ENCODE measurements at places on chromosomes 4 and X. TPM values are rescaled to one million over a fixed set of nuclear protein-coding genes. Genes with fewer than 3 reads are reported as not detected.

DNA sequence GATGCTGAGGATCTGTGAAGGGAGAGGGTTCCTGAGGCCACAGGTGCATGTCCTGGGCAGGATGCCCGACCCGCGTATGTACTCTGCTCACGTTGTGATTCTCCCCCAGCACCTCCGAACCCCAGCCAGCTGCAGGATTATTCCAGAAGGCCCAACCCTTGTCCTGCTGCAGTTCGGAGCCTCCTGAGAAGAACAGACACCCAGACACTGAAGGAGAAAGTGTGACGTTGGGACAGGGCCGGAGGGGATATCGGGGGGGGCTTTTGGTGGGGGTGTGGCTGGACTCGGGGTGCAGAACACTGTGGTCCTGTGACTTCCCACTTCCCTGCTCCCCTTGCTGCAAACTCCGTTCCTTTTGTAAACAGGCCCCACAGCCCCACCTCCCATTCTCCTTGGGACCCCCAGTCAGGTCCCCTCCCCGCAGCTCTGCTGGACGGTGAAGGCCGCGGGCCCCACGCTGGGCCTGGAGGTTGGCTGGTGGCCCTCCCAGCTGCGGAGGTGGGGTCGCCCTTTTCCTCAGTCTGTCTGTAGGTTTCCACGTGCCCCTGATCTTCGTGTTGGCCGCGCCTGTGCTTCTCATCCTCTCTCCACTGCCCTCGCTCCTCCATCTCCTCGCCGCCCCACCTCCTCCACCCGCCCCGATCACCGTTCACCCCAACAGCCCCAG, 83.0 kb upstream of the ADRA2C start:
- H3K27ac ChIP-seq, result no peak overlapping the region
- H3K4me3 ChIP-seq, result no peak overlapping the region
- no peaks in the 10 kb centered on the region for H3K4me1 ChIP-seq
- H3K36me3 ChIP-seq, result no peaks in the 10 kb centered on the region

DNA sequence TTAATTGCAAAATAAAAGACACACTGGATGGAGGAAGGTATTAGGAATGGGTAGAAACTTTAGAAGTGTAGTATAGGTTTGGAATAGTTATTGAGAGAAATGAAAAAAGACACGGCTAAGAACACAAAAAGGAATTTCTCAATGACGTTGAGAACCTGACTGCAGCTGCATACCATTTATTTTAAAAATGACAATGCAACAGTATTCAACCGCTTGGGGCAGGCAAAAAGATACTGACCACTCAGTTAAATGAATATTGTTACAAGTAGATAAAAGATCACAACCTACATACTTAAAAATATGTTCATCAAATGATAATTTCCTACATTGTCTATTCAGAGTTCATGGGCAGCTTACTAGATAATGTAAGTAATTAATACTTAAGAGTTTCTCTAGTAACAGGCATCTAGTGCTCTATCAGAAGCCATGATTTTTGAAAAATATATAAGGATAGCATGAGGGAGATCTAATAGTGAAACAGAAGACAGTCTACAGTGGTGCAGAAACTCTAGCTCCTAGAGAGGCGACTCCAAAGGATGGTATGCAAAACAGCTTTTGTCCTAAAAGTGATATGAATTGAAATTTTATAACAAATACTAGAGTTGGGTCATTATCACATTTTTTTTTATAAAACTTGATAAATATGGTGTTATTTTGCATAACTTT, 216.2 kb upstream of the VEGFC start:
- H3K4me1 ChIP-seq, result peaks cover 48% of the 10 kb centered on the region
- DNase-seq, result no peak
- peak overlapping the region; percentile 99 for H3K27ac ChIP-seq
- peak overlapping the region; percentile 12 for H3K4me3 ChIP-seq
- H3K27me3 ChIP-seq, result no peaks in the 10 kb centered on the region

DNA sequence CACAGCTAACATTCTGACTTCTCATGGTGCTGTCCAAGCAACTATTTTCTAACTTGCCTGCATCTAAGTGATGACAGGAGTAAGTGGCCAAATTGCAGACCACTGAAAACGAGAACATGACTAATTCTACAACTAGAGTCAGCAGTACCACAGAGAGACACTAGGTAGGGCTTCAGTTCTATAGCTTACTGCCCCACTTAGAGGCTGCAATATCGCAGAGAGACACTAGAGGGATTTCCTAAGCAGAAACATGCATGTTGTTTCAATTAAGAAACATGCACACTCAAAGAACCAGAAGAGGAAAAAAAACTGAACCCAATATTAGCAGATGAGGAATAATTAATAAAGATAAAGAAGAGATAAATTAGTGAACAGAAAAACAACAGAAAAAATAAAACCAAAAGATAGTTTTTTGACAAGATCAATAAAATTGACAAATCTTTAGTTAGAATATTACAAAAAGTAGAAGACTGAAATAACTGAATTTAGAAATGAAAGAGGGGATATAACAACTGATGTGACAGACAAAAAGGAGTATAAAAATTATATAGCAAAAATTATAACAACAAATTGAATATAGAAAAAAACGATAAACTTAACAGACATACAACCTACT, 100.8 kb downstream of the SPIN4 start:
- H3K27ac ChIP-seq, result no peak overlapping the region
- H3K36me3 ChIP-seq, result no peaks in the 10 kb centered on the region
- H3K4me1 ChIP-seq, result no peaks in the 10 kb centered on the region
- no peak overlapping the region for H3K4me3 ChIP-seq
- DNase-seq, result peak; percentile 85
- no peaks in the 10 kb centered on the region for H3K27me3 ChIP-seq

Gene PNMA6A
- total RNA-seq, result not detected

DNA sequence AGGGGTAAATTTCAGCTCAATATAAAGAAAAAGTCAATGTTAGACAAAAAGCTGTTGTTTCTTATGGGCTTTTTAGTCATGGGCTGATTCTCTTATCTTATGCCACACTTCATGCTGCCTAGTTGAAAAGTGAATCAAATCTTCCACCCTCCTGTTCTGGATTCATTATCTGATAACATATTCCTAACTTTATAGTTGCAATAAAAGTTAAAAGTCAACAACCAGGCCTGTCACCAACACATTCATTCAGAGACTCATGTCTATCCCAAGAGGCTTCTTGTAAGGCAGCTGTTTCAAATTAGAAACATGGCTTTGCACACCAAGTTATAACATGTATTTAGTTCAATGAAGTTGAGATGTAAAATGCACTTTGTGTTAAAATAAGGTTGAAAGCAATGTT, 243.8 kb downstream of the ADAMTS3 start:
- peaks cover 26% of the 10 kb centered on the region for H3K4me1 ChIP-seq
- no peaks in the 10 kb centered on the region for H3K27me3 ChIP-seq
- H3K36me3 ChIP-seq, result no peaks in the 10 kb centered on the region
- no peak overlapping the region for H3K4me3 ChIP-seq

DNA sequence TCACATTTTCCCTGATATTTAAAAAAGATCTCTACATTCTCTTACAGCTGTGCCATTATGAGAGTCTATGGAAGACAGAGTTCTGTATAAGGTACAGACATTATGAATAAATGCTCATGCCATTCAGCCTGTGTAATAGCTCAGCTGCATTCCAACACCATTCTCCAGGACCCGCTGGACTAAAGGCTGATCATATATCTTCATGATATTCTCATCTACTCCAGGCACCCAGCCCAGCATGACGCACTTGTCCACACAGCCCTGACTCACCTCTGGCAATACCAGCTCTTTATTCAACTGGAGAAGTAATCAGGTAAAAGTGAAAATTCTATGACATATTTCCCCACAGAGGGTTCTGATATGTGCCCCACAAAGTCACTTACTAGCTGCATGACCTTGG, 437.5 kb upstream of the FGF16 start:
- no peaks in the 10 kb centered on the region for H3K36me3 ChIP-seq
- H3K27ac ChIP-seq, result 0 out of 2 replicates have a peak overlapping the region, but pooled peaks have one; percentile 13
- no peak overlapping the region for H3K4me3 ChIP-seq
- peak; percentile 86 for DNase-seq

- no peak overlapping the region for H3K27ac ChIP-seq
- no peaks in the 10 kb centered on the region for H3K36me3 ChIP-seq
- no peaks in the 10 kb centered on the region for H3K27me3 ChIP-seq
- DNase-seq, result no peak
Measured at GRCh38 chr4:118979712-118980111, 91.1 kb downstream of the SYNPO2 start.

GRCh38 chrX:117957128-117957527, 159.5 kb downstream of the KLHL13 start:
- no peaks in the 10 kb centered on the region for H3K27me3 ChIP-seq
- H3K27ac ChIP-seq, result no peak overlapping the region
- peaks cover 7% of the 10 kb centered on the region for H3K4me1 ChIP-seq
- H3K36me3 ChIP-seq, result no peaks in the 10 kb centered on the region
- DNase-seq, result peak; percentile 47

GRCh38 chr4:72743078-72743477, 174.1 kb upstream of the ADAMTS3 start:
- no peak overlapping the region for H3K4me3 ChIP-seq
- H3K27ac ChIP-seq, result no peak overlapping the region
- no peaks in the 10 kb centered on the region for H3K27me3 ChIP-seq
- no peak for DNase-seq
- H3K36me3 ChIP-seq, result no peaks in the 10 kb centered on the region

Gene SPRY1
- 26.4 TPM for total RNA-seq

DNA sequence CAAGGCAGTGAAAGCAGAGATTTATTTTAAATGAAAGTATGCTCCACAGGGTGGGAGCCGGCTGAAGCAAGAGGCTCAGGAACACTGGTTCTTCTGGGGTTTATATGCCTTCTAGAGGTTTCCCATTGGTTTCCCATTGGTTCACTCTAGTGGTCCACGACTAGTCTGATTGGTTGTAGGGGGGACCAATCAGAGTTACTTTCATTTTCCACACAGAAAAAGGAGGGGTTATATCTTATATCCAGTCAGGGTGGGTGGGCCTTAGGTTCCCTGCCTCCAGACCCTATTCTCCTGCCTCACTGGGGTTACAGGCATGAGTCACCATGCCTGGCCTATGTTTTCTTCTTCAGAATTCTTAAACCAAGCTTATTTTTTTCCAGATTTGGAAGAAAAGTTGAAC, 101.6 kb downstream of the KLHL8 start:
- H3K36me3 ChIP-seq, result no peaks in the 10 kb centered on the region
- H3K27ac ChIP-seq, result no peak overlapping the region
- no peaks in the 10 kb centered on the region for H3K27me3 ChIP-seq
- peaks cover 15% of the 10 kb centered on the region for H3K4me1 ChIP-seq
- no peak for DNase-seq
- H3K4me3 ChIP-seq, result no peak overlapping the region

DNA sequence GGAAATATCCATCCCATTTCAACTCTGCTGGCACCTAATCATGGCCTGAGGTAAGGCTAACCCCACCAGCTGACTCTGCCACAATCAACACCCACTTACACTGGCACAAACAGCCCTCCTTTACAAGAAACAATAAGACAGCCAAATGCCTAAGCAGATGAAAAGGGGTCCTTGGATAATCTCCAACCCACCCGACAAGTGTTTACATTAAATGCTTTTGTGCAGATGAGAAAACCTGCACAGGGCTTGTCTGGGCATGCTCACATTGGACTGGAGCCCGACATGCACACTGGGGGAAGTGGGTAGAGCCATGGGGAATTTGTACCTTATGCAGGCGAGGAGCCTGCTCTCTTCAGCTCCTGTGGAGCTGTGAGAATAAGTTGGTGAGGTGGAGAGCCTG, 138.9 kb upstream of the ITM2A start:
- H3K4me1 ChIP-seq, result no peaks in the 10 kb centered on the region
- no peaks in the 10 kb centered on the region for H3K36me3 ChIP-seq
- H3K27ac ChIP-seq, result no peak overlapping the region
- H3K4me3 ChIP-seq, result no peak overlapping the region
- no peak for DNase-seq

Gene TCEAL1
- 26.3 TPM for total RNA-seq

Gene FAM149A
- 0.22 TPM for total RNA-seq

Gene PAGE2
- total RNA-seq, result not detected

DNA sequence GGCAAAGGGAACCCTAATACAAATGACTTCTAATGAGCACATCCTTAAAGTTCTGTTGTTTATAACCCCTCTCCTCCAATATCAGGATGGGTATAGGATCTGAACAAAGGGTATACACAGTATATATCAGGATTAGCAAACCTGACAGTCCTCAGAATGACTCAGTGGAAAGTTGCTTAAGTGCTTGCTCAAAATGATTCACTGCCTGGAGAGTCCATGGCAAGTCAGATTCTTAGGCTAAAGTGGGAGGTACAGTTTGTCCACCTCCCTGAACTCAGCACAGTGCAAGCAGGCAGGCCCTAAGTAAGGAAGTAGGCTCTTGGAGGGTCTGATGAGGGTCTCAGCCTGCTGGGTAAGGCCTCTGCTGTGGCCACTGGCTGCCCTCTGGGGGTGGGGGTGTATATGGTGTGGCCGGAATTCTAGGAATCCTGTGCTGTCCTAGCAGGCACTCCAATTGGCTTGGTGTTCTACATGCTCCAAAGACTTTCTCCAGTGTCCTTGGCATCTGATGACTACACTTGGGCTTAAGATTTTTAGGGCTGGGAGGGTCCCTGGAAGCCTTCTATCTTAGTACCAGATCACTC, 54.3 kb downstream of the CHRDL1 start:
- no peaks in the 10 kb centered on the region for H3K4me1 ChIP-seq
- no peaks in the 10 kb centered on the region for H3K36me3 ChIP-seq
- peak; percentile 10 for DNase-seq

DNA sequence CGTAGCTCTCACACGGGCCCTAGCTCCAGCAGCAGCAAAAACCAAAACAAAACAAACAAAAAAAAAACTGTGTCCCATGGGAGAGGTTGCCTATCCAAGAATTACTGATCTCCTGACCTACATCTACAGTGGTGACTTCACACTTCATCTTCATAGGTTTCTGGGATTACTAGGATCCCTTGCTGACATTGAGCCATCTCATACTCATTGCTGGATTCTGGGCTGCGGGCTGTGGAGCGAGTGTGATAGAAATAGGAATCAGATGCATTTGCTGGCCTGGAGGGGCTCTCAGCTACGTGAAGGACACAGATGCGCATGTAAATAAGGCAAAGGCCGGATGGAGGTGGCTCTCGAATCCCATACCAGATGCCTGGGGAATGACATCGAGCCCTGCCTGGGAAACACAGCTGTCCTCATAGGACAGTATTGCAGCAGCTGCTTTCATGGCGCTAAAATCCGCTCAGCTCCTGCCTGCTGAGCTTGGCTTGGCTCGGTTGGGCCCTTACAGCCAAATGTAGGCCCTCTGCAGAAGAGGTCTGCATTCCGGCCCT, 41.7 kb downstream of the CNGA2 start:
- H3K27me3 ChIP-seq, result 0 out of 2 replicates have a peak, but pooled peaks cover 7% of the 10 kb centered on the region
- DNase-seq, result no peak

Measured in PC-3 (cell line).